ENCODE measurements at places on chromosomes 5 and 9. TPM values are rescaled to one million over a fixed set of nuclear protein-coding genes. Genes with fewer than 3 reads are reported as not detected.

- no peak overlapping the region for H3K27ac ChIP-seq
- no peaks in the 10 kb centered on the region for H3K27me3 ChIP-seq
- DNase-seq = no peak
- H3K4me1 ChIP-seq = no peaks in the 10 kb centered on the region
- H3K4me3 ChIP-seq = no peak overlapping the region
Observed at GRCh38 chr9:15353892-15354291, 46.9 kb upstream of the TTC39B start.

GRCh38 chr9:28668158-28668557 lies 1094.9 kb upstream of the C9orf72 start:
- H3K4me1 ChIP-seq = no peaks in the 10 kb centered on the region
- DNase-seq = no peak
- H3K36me3 ChIP-seq = no peaks in the 10 kb centered on the region
- no peak overlapping the region for H3K4me3 ChIP-seq
- H3K27ac ChIP-seq = no peak overlapping the region

DNA sequence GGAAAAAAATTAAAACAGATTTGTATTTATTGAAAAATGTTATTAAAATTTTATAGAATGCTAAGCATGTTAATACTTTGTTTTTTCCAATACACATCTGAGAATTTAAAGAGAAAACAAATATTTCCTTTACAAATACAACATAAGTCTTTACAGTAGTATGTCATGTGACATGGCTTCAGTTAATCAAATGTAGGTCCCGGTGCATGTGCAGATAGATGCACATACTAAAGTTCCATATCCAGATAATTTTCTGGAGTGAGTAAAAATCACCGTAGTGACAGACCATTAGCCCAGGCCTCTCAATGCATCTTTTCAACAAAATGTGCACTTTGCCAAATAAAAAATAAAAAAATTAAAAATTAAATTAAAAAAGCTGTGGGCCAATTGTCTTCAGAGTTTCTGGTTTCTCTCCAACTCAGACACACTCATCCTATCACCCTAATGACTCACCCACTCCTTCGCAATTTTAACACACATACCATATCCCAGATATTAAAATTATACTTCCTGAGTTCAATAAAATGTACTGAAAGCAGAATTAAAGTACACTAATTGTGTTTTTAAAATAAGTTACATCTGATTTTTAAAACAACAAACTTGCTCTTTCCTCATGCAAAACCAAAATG lies 508.1 kb downstream of the NR2F1-AS1 start:
- no peaks in the 10 kb centered on the region for H3K27me3 ChIP-seq
- no peak for DNase-seq
- H3K27ac ChIP-seq = no peak overlapping the region
- peaks cover 1% of the 10 kb centered on the region for H3K4me1 ChIP-seq
- H3K36me3 ChIP-seq = no peaks in the 10 kb centered on the region

DNA sequence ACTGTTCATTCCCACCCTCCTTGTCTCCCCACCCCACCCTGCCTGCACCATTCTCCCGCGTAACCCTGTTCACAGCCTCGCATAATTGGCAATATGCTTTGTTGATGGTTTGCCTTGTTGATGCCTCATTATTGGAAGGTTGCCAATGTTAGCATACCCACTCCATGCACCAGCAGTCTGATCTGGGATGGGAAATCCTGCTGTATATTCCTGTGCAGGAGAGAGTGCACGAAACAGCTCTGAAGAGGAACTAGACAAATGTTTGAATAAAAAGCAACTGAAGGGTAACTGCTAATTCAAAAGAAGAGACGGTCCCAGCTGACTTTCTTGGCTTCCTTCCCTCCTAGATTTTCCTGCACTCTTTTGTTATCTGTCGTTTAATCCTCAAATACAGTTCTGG lies 271.7 kb upstream of the TLE4 start:
- H3K4me3 ChIP-seq = no peak overlapping the region
- H3K4me1 ChIP-seq = peaks cover 2% of the 10 kb centered on the region
- H3K27me3 ChIP-seq = peaks cover 1% of the 10 kb centered on the region
- DNase-seq = no peak
- no peaks in the 10 kb centered on the region for H3K36me3 ChIP-seq

IL5 gene
- total RNA-seq = not detected
